ENCODE measurements at places on chromosomes 1 and 21.

- DNase-seq = no peak
Measured at GRCh38 chr1:87961992-87962391, 633.3 kb downstream of the LMO4 start.

DNA sequence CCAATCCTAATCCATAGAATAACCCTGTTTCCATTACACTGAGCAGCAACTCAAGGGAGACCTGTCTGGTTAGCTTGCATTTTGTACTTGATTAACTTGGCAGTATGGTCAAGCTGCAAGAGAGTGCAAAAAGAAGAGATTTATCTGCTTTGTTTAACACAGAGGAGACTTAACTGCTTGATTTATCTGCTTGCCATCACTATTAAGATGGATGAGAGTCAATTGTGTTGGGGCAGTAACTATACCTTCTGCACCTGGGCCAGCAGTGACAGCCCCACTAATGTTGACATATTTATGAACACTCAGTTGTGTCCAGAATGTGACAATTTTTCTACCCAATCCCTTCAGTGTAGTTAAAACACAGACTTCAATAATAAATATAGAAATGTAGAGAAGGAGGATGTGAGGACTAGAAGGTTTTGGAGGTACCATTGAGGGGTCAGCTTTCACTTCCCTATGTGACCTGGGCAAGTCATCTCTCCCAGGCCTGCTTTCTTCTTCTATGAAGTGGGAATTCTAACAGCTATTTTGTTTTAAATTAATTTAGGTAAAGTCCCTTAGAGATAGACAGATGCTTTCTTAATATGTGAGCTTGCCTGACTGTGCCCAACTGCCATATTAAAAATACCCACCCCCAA lies 159.1 kb upstream of the KCNK2 start:
- DNase-seq = no peak

GRCh38 chr1:18950401-18951026 lies 6.0 kb downstream of the IFFO2 start:
- DNase-seq = no peak

DNA sequence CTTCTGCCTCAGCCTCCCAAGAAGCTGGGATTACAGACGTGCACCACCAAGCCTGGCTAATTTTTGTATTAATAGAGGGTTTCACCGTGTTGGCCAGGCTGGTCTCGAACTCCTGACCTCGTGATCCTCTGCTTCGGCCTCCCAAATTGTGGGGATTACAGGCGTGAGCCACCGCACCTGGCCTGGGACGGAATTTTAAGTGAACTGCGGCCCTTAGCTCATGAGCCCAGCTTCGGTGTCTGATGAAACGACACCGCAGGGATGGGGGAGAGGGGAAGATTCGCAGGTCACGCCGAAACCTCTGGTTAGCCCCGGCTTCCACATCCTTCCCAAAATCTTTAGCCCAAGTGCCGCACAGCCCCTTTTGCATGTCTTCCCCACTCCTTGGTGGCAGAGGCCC lies 39.1 kb downstream of the LRRC3 start:
- DNase-seq = no peak

DNA sequence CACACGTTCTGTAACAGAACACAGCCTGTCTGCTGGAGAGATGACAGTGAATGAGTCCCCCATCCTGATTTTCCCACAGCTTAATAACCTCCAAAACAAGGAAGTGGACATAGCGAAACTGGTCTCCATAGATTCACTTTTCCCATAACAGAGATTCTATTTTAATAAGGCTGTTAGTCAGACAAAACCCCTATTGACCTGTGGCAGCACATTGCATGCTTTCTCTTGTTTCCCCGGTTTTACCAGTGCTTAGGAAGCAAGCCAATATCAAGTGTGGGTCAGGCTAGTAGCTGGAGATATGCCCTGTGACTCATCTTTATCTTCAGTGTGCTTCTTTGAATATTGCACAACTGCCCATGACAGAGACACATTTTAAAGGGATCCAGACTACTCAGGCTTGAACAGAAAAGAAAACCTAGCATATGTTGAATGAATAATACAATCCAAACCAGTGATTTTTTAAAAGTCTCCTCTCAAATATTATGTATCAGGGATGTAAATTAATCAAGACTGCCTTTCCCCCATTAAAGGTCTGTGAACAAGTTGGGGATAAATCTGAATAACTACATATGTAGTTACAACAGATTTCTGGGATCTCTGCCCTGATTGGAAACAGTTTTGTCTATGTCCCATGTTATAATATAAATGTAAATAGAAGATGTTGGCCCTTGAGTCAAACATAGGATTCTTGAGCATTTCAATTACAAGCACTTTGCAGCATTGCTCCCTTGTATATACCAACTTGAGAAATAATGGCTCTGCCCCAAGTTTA lies 11.9 kb upstream of the CLDN8 start:
- no peak for DNase-seq

GRCh38 chr1:66311628-66312027 lies 222.3 kb upstream of the SGIP1 start:
- no peak for DNase-seq

GRCh38 chr1:25774921-25775771 lies 24.8 kb upstream of the SELENON start:
- peak; percentile 68 for DNase-seq

GRCh38 chr1:214338212-214338611 lies 57.3 kb downstream of the SMYD2 start:
- no peak for DNase-seq

DNA sequence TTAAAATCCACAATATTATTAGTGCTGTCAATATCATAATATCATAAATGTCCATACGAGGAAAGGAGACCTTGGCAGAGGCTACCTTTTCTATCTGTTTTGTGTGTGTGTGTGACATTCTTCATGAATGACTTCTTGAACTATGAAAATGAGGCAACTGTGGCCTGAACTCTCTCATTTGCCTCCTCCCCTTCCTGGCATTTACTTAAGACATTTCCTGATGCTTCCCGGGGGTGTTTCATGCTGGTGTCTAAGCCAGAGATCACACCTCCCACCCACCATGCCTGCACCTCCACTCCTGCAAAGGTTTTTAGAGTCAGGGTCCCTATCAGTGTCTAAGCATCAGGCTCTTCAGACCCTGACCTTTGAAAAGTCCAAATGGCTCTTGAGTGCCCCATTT lies 420.9 kb downstream of the KIF26B start:
- DNase-seq = no peak

GRCh38 chr1:26999440-26999987 lies 6.0 kb downstream of the TRNP1 start:
- DNase-seq = no peak

GRCh38 chr1:11431941-11432507 lies 46.9 kb upstream of the DISP3 start:
- no peak for DNase-seq

GRCh38 chr1:53279296-53280200 lies 41.2 kb upstream of the MAGOH start:
- DNase-seq = no peak

GRCh38 chr1:22290611-22291010 lies 147.7 kb upstream of the WNT4 start:
- DNase-seq = no peak

DNA sequence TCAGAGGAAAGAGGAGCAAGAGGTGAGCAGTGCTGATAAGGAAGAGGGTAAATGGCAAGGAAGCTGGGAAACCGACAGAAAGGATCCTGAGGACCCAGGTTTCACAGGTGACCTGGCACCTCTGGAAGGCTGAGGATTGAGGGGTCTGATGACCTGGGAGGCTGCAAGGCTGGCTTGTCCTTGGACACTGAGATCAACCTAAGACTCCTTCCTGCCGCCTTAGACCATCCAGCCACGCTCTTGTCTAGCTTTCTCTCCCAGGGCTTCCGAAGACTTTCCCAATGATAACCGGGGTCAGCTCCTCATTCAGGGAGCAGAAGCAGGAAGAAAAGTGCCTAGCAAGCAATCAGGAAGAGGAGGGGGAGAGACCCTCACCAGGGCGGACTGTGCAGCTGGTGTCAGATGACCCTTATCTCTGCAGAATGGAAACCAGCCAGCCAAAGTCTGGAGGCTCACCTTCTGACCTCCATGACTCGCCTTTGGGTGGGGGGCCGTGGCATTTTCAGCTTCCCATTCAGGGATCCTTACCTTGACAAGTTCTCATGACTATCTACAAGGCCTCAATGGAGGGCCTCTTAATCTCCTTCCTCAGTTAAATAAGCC lies 77.7 kb downstream of the CAPZB start:
- no peak for DNase-seq

GRCh38 chr1:48906729-48907128 lies 130.0 kb upstream of the BEND5 start:
- DNase-seq = no peak

GRCh38 chr1:9539829-9540550 lies 725 bp downstream of the SLC25A33 start:
- peak; percentile 38 for DNase-seq

- no peak for DNase-seq
Measured at GRCh38 chr1:222299524-222299923, 248.4 kb downstream of the HHIPL2 start.

DNA sequence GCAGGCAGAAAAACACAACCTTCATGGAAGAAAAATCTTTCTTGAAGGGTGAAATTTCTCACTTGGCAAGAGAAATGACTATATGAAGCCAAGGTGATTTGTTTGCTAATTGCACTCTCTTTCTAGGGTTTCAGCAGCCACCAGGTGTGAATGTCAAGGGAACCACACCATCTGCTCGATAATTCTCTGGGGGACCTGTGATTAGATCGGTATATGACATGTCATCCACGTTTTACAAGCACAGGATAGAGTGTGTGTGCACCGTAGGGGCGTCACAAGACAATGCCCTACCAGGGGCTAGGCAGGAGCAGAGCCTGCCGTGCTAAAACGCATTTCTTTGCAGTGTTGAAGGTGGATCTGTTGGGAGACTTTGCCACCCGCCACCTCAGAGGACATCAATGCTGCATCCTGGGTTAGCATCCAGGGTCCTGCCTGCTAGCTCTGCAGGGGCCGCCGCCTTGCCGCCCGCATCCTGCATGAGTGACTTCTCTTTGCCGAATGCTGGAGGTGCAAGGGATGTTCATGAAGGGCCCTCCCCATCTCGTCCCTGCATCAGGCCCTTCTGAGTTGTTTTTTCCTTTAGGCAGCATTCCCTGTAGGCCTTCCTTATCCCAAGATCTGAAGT lies 37.8 kb upstream of the CCSAP start:
- no peak for DNase-seq

Data from effector memory CD8-positive, alpha-beta T cell (primary cell).